HTR-8/SVneo (cell line): ENCODE measurements at places on chromosomes 5 and 9.

DNA sequence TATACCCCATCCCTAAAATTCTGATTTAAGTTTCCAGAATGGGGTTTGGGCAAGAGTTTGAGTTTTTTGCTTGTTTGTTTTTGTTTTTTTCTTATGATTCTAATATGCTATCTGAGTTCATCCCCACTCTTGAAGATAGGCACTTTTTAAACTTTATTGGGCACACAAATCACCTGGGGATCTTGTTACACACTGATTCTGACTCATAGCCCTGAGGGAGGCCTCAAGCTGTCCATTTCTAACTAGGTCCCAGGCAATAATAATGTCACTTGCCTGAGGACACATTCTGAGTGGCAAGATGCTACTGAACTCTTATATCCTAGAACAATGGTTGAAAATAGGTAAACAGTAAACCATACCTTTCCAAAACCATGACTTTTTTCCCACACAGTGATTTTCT is 22.8 kb upstream of the ABLIM3 start:
- no peak for DNase-seq

DNA sequence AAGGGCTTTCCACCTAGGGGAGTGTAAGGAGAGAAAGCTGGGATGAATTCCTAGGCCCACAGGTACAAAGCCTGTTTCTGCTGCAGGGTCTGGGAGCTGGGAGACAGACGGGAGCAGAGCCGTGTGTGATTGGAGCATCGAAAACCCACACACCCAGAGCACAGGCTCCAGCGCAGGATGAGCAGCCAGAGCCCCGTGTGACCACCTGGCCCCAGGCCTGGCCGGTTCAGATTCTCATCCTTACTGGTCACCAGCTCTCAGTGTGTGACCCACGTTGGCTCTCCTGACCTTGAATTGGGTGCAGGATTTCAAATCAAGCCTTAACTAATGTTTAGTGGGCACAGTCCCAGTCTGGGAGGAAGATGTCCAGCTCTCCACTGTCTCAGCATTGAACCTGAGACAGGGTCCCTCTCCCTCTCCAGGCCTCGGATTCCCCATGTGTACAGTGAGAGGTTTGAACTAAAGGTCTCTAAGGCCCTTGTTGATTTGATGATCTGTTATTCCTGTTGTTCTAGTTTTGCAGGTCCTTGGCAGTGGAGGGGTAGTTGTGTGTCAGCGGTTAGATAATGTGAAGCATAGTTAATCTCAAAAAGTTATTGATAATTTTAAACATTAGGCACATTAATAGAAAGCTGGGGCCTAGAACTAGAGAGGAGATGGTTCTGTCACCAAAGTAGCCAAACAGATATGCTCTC is 50.1 kb downstream of the PPARGC1B start:
- no peak for DNase-seq

GRCh38 chr5:82704381-82704780 is 372.8 kb downstream of the TMEM167A start:
- DNase-seq: no peak

DNA sequence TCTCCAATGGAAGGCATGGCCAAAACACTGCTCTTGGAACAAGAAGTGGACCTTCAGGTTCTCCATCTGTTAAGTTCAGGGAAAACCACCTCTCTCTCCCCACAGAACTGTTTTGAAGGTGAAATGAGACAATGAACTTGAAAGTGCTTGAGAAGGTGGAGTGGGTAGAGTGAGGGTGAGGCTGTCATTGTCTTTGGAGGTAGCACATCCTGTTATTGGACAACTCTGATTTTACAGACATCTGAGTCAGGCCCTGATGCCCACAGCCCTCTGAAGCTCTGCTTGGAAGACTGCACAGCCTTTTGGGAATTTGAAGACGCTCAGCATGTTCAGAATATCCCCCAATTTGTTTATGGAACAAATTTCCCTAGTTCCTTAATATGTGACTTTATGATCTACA is 27.6 kb upstream of the TEX48 start:
- DNase-seq: no peak

GRCh38 chr9:138045541-138046490 is 168.2 kb downstream of the CACNA1B start:
- DNase-seq: no peak

DNA sequence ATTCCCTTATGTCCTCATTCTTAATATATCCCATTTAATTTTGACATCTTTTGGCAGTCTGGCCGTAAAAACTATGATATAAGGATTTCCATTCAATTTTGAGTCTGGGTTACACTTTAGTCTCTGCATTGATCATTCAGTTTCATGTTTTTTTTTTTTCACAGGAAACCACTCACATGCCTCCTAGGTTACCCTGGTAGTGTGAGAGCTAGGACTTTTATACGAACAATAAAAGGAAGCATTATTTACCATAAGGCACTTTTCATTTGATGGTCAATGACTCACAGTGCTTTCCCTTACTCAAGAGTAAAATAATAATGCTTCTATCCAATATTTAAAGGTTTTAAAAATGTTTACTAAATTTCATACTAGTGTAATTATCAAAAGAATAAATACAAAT is 16.4 kb upstream of the DMAC1 start:
- DNase-seq: no peak
